Activated CD4-positive, alpha-beta T cell treated with anti-CD3 and anti-CD28 coated beads for 36 hours (primary cell): ENCODE measurements at places on chromosomes 2 and 18.

DNA sequence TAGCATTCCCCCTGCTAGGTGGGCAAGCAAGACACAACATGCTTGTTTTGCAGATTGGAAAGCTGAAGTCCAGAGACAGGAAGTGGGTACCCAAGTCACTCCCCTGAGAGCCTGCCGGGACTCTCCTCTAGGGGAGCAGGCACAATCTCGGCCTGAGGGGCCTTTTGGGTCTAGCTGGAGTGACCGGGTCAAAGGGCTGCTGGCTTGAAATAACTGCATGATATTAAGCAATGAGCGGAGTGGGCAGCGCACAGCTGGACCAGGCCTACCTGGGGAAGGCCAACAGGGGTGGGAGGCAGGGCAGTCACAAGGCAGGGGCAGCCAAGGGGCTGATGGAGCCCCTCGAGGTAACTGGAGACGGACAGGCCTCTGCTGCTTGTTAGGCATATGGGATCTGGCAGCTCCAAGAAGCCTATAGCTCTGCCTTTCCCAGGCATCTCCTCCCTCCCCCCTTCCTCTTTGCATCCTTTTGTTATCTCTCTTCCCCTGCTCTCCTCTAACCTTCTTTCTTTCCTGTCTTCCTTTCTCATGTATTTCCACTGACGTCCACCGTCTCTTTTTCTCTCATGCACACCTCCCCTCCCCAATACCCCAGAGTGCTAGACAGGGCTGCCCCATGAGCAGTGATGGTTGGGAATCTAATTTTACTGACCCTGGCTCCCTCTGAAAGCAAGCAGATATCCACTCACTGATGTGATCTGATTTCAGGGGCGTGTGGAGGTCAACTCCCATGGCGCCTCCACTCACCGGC is 237.5 kb downstream of the LOXHD1 start:
- DNase-seq = no peak

- no peak for DNase-seq
Observed at GRCh38 chr18:61528961-61529360, 195.7 kb downstream of the CDH20 start.

DNA sequence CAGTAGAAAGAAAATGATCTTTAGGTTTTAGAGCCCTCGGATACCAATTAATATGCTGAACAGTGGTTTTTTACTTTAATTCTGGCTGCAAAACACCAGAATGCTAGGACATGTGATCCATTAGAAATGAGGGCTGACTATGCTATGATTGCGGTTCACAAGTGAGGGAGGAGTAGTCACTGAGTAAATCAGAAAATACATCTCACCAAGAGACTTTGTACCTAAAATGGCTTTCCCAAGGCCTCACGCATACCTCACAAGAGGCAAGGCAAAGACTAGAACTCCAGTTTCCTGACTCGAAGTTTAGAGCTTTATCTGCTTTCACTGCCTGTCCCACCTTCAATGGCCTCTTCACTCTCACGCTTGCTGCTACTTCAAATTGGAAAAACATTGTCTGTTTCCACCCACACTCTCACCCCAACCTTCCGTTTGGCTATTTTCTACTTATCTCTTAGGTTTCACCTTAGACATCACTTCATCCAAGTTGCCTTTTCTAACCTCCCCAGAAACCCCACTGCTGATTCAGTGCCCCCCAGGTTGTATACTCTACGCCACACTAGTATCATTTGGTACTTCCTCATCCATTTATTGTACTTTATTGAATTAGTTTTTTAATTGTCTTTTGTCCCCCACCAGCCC is 5.1 kb upstream of the MBD2 start:
- peak; percentile 30 for DNase-seq

DNA sequence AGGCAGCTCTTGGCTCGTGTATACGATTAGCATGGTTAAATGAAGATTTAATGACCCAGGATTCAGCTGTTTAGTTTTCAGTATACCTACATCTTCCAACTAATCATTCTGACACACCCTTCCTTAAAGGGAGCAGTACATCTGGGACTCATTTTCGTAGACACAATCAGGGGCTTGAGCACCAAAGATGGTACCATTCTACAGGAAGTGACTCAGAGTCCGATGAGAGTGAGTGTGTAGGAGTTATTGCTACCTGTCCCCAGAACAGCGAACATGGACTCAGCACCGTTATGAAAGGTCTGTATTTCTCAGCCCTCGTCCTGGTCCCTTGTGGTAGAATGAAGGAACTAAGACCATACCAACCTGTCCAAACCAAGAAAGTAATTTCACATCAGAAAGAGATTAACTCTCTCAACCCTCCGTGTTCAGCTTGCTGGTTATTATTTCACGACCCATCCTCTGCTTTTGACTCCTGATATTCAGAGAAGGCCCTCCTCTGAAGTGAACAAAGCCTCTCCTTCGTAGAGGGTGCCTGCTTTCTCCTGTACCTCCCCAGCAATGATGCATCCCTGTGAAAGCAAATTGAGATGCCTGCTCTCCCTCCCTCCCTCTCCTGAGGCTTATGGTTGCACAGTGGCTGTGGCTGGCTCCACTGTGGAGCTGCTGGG is 214.8 kb downstream of the MTX2 start:
- DNase-seq = no peak

GRCh38 chr2:9268301-9269080 is 61.9 kb downstream of the ASAP2 start:
- no peak for DNase-seq

DNA sequence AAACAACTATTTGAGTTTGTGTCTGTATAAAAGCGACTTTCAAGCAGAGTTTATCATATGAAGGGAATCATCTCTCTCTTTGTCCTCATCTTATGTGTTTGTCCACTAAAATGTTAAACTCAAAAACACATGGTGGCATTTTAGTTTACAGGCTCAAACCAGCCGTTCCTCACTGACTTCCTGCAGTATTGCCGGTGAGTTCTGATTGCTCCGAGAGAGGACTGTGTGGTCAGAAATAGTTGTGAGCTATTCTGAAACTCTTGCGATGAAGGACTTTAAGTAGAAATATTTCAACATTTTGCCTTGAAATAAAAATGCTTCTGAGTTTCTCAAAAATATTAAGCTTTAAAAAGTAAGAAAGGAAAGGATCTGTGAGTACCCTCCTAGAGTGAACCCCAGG is 163.2 kb upstream of the CAVIN2 start:
- no peak for DNase-seq

DNA sequence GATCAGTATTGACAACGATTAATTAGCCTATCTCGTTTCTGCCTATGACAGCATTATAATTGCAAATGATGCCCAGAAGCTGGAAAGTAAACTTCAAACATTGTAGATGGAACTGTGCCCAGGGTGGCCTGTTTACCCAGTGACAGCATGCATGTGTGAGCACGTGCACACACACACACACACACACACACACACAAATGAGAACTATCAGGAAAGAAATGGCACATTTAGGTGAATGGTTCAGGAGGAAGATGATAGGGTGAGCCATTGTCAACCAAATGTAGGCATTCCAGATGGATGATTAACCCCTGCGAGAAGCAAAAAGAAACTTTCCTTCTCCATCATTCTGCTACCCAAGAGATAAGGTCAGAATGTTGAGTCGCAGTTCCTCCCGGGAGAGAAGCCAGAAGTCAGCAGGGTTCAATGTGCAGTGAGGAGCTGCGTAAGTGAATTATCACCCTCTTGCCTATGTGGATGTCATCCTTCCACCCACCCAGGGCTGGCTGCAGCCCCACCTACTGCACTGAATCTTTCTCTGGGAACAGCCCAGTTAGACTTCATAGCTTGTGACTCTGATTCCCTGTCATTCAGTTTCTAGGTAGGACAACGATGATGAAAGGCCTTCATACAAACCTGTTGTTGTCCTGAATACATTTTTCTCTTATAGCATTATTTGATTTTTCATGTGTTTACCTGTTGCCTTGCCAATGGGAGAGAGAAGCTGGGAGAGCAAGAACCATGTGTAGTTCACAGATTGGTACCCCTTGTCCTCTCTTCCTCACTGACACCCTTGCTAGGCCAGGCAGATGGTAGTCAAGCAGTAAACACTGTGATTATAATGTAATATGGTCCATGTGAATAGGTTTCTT is 3.5 kb upstream of the APOB start:
- no peak for DNase-seq

DNA sequence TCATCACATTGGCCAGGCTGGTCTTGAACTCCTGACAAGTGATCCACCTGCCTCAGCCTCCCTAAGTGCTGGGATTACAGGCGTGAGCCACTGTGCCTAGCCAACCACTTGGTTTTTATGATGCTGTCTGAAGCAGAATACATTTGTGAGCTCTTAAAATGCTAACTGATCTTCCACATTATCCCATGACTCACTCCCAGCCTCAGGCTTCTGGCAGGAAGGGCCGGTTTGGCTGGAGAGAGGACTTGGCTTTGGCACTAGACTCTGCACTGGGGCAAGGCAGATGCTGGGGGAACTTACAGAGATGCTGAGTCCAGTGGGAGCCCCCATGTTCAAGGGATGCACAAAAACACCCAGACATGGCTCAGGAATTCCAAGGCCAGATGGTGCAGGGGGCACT is 40.5 kb upstream of the SH3BP4 start:
- DNase-seq = no peak

DNA sequence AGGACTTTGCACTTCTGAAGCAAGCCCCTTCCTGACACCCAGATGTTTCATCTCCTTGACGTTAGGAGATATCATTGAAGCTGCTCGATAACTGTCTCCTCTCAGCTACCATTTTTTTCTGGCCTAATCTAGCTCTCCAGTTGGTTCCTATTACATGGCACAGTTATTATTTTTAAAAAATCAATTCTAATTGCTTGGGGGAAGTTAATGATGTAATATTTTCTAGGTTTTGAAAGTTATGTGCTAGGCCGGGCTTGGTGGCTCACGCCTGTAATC is 22.5 kb upstream of the RAB31 start:
- DNase-seq = no peak

DNA sequence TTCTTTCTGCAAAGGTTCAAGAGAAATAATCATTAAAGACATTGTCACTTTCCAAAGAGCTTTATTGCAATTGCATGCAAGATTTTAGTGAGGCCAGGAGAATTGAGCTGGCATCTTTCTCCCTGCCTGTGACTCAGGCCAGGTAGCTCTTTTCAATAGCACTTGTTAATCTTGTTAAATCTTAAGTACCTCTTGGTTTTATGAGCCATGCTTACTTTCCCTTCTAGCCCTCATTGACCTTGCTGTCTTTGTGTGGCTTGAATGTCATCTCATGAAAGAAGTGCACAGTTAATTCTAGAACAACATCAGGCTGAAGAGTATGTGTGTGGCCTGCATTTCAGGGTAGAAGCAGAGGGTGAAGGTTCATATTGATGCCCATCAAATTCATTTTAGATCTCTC is 14.8 kb upstream of the LGALSL start:
- no peak for DNase-seq

DNA sequence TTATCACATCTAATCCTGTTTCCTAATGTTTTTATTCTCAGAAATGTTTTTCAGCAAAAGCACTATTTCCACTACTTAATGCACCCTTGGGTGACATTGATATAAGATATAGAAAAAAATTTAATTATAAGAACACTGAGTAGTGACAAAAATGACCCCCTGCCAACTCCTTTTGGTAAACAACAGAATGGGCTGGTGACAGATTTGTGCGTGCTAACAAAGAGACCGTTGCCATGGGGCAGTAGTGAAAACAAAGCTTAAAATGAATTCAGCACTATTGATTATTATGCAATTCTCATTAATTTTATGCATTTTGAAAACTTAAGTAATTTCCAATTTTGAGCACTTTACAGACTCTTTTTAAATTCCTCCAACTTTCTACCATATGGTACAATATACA is 33.1 kb downstream of the RDH14 start:
- no peak for DNase-seq

DNA sequence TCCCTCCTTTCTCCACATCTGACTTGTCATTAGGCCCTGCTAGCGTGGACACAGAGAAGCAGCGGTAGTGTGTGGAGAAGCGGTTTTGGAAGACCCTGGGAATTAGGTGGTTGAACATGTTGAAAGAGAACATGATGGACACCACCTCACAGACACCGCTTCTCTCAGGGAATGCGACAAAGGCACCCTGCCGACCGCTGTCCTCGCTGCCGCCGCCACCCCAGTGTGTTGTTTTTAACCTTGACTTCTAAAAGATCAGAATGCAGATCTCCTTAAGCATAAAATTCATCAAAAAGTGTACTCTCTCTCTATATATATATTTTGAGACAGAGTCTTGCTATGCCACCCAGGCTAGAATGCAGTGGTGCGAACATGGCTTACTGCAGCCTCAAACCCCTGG is 33.2 kb downstream of the AQP4 start:
- no peak for DNase-seq

DNA sequence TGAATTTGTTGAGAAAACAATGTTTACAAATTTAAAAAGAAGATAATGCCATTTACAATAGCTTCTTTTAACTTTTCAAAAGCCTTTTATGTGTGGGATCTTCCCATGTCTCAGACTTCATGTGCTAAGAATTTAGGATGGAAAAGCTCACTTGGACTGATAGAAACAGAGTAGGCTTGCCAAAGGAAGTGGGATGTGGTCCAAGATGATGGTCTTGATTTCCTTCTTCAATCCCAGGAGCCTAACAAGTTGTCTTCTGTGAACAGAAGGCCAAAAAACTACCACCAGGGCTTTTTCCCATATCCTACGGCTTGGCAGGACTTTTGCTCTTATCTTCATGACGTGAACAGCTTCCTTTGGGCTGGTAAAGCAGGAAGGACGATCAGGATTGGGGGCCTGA is 9.5 kb downstream of the CXCR4 start:
- DNase-seq = no peak

DNA sequence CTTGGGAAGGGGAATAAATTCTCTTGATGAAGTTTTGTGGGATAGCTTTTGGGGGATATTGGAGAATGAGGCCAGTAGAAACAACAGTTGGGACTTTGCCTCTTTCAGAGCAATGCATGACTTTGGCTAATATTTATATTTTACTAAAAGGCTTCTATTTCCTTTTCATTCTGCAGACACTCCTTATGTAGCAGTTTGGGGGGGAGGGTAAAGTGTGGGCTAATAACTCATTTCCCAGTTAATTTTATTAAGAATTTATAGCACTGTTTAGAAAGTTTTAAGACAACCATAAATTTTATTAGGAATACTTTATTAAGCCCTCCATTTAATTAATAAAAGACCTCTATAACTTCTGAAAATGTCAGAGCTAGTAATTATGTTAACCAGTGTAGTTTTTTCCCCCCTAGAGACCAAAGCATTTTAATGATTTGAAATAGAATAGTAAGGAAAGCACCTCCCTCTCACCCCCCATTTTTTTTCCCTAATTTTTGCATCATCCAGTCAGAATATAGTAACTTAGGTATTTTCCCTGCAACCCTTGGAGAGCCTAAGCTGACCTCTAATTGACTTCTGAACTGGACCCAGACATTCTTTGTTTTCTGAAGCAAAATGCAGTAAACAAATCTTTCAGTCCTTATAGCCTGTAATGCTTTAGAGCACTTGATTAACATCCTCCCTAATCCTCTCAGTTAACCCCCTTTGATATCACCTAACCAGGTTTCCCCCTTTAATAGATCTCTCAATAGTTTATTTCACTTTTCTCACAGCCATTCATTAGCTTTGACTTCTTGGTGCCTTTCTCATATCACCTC is 5.0 kb upstream of the MEIS1 start:
- no peak for DNase-seq

GRCh38 chr2:98518101-98518500 is 73.4 kb downstream of the INPP4A start:
- peak; percentile 72 for DNase-seq
